ENCODE measurements at places on chromosomes 2 and 18. TPM values are rescaled to one million over a fixed set of nuclear protein-coding genes. Genes with fewer than 3 reads are reported as not detected.
A peak's percentile ranks its signal among the peaks of the same experiment; 100 is the strongest.

Gene XRCC5
- 273 TPM for total RNA-seq

Gene TBC1D8
- total RNA-seq: 1.4 TPM

Gene KCNG2
- total RNA-seq: not detected

GRCh38 chr2:167398873-167399272 is 510.6 kb downstream of the XIRP2 start:
- no peaks in the 10 kb centered on the region for H3K36me3 ChIP-seq
- H3K27me3 ChIP-seq: no peaks in the 10 kb centered on the region
- H3K4me1 ChIP-seq: no peaks in the 10 kb centered on the region

- H3K36me3 ChIP-seq: no peaks in the 10 kb centered on the region
- DNase-seq: peak; percentile 4
- no peak overlapping the region for H3K4me3 ChIP-seq
- peaks cover 6% of the 10 kb centered on the region for H3K4me1 ChIP-seq
- peaks cover 5% of the 10 kb centered on the region for H3K27me3 ChIP-seq
Measured at GRCh38 chr2:10266133-10266620, 36.5 kb upstream of the HPCAL1 start.

DNA sequence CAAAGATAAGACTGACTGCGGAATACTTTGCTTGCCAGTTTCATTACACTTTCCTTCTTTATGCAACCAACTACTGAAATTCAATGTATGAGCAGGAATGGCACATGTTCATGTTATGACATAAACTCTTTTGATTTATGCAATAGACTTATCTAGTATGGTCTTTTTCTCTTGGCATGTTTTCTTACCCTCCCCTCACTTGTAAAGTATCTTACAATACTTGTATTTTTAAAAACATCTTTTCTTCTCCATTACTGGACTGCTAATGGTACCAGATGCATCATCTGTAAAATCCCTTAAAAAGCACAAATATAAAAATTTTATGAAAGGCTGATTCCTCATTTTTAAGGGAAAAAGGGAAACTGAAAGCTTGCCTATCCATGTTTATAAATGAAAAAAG is 373.8 kb downstream of the ZEB2 start:
- H3K4me3 ChIP-seq: no peak overlapping the region
- H3K27ac ChIP-seq: no peak overlapping the region
- no peaks in the 10 kb centered on the region for H3K27me3 ChIP-seq
- H3K36me3 ChIP-seq: peaks cover 18% of the 10 kb centered on the region

DNA sequence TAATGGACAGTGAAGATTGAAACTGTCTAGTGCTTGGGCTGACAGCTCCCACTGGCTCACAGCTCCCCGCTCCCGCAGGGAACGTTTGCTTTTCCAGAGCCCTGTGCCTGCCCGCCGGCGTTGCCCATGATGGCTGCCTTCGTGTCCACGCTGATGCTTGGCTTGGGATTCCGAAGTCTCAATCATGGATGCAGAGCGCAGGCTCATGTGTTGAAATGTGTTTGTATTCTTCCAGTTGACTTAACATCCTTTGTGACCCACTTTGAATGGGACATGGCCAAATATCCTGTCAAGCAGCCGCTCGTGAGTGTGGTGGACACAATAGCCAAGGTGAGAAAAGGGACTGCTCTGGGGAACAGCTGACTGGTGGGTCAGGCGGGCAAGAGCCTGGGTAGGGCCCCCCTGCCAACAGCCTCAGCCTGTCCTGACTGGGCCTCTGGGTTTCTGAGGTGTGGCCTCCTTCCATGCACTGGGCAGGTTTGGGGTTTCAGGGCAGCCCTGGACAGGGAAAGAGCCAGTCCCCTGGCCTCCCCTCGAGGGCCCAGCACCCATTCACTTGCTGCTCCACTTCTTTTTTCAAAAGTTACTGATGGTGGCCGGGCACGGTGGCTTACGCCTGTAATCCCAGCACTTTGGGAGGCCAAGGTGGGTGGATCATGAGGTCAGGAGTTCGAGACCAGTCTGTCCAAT is 42.8 kb downstream of the ATP6V1C2 start:
- no peaks in the 10 kb centered on the region for H3K4me1 ChIP-seq
- no peak overlapping the region for H3K4me3 ChIP-seq
- H3K27ac ChIP-seq: no peak overlapping the region

Measured in activated naive CD8-positive, alpha-beta T cell treated with anti-CD3 and anti-CD28 coated beads, Interleukin-2, amount 10 ng/mL, durations not matched to agents 7 days and 5 days (primary cell).